HL-60 (cell line): ENCODE measurements at places on chromosomes 4 and X.

- no peak for DNase-seq
Measured at GRCh38 chrX:140710710-140711109, 1.2 kb downstream of the LINC00632 start.

GRCh38 chr4:61583696-61584095 lies 383.6 kb downstream of the ADGRL3 start:
- DNase-seq, result no peak

GRCh38 chr4:150950657-150951288 lies 64.3 kb downstream of the LRBA start:
- no peak for DNase-seq

DNA sequence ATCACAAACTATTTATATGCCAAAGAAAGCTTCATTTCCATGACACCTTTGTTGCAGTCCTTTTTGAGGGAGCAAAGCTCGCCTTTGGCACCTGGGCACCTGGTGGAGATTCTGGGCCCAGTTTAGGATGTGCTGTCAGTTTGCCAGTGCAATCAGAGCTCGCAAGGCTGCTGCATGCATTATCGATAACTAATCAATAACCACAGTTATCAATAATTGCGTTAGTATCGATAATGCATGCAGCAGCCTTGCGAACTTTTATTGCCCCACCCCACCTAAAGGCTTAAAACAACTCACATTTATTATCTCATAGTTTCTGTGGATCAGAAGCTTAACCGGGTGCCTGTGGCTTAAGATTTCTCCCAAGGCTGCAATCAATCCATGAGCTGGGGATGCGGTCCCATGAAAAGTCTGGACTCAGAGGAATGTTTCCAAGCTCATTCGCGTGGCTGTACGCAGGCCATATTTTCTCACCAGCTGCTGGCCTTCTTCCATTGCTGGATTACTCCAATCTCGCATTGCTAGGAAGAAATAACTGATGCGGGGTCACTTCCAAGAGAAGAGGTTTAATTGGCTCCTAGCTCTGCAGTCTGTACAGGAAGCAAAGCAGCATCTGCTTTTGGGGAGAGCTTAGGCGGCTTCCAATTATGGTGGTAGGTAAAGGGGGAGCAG lies 6.2 kb upstream of the AFAP1 start:
- no peak for DNase-seq

- DNase-seq, result no peak
Measured at GRCh38 chr4:153220682-153221395, 16.6 kb downstream of the TRIM2 start.

DNA sequence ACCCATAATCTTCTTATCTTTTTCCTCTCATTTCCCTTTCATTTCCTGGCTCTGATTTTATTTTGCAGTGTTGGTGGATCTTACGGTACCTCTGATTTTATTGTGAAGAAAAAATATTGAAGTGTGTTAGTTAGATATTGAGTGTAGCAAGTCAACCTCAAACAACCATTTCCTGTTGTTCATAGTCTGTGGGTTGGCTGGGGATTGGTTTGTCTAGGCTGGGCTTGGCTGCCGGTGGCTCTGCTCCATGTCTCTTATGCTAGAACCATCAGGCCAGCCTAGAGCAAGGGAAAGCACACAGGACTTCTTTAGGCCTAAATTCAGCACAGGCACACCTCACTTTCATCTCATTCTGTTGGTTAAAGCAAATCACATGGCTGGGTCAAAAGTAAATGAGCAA lies 383.1 kb upstream of the LCORL start:
- no peak for DNase-seq

GRCh38 chrX:140804292-140804691 lies 94.7 kb downstream of the LINC00632 start:
- DNase-seq, result no peak

DNA sequence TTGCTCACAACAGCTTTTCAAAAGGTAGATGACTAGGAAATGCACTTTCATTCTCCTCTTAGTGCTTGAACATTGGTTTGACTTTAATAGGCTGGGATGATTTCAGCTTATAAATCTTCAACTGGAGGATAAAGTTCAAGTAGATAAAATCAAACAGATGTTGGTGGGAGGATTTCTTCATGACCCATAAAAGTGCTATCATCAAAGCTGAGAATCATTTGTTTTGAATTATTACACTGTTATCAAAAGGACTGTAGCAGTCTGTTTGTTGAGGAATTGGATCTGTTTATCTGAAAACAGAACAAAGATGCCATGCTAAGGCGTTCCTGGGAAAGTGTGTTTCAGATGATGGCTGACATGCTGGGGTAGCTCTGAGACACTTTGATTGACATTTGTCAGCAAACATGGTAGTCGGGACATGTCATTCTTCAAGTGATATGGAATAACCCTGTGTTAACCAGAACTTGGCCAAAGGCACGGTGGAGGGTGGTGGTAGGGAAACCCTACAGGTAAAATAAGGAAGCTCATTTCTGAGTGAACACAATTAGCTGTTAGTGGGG lies 304.0 kb upstream of the PITX2 start:
- DNase-seq, result no peak

GRCh38 chr4:84366161-84366560 lies 132.9 kb downstream of the NKX6-1 start:
- no peak for DNase-seq

DNA sequence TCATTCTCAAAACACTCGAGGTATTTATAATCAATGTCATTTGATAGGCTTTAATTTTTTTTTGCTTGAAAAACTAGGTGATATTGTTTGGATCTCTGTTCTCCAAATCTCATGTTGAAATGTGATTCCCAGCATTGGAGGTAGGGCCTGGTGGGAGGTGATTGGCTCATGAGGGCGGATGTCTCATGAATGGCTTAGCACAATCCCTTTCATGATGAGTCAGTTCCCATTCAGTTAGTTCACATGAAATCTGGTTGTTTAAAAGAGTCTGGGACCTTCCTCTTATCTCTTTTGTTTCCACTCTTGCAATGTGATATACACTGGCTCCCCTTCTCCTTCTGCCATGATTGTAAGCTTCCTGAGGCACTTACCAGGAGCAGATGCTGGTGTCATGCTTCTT lies 638.7 kb downstream of the DMD start:
- no peak for DNase-seq

- no peak for DNase-seq
Measured at GRCh38 chr4:38765382-38765781, 17.4 kb downstream of the TLR10 start.

GRCh38 chr4:128649575-128650205 lies 159.8 kb upstream of the JADE1 start:
- no peak for DNase-seq

DNA sequence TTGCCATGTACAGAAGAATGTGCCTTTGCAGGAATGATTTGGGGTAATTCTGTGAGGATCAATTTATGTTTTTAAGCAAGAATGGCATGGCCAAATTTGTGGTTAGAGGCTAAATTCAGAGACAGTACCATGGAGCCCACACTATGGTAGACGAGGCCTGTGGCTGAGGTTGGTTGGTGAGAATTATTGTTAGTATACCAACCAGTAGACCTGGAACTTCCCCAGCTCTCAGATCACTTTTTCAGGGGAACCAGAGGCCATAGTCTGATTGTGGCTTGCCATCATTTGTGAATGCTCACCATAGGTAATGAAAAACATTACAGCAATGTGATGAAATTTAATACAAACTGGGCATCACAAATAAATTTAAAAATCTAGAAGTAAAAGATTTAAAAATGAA lies 56.3 kb downstream of the SHISA3 start:
- no peak for DNase-seq

DNA sequence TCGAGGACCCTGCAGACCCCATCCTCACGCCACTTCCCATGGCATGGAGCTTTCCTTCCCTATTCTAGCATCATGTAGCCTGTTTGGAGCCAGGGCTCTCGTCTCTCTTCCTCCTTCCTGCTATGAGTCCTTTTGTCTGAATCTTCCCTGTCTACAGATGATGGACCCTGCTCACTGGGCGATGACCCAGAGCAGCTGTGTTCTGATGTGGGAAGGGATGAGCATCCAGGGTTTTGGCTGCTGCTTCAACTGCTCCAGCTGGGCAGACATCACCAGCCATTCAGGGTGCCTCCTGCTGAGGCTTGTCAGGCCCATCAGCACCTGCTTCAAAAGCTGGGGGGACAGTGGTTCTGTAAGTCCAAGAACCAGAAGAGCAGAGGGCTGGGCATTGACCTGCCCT lies 3.2 kb upstream of the CCKAR start:
- DNase-seq, result no peak

- DNase-seq, result no peak
Measured at GRCh38 chrX:154136627-154137161, 7.3 kb upstream of the OPN1LW start.

GRCh38 chrX:130560544-130560943 lies 158.8 kb downstream of the RBMX2 start:
- DNase-seq, result no peak

DNA sequence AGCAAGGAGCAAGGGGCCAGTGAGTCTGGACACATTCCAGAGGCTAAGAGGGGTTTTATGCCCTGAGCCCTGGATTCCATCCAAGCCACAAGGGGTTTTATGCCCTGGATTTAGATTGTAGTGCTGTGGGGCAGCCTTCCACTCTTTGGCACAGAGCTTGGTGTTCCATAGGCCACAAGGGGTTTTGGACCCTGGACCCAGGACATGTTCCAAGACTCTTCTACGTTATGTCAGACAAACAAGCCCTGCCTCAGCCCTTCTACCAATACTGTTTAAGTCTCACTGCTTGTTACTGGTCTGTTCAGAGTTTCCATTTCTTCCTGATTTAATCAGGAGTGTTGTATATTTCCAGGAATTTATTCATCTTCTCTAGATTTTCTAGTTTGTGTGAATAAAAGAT lies 12.8 kb upstream of the SCARB2 start:
- DNase-seq, result no peak

DNA sequence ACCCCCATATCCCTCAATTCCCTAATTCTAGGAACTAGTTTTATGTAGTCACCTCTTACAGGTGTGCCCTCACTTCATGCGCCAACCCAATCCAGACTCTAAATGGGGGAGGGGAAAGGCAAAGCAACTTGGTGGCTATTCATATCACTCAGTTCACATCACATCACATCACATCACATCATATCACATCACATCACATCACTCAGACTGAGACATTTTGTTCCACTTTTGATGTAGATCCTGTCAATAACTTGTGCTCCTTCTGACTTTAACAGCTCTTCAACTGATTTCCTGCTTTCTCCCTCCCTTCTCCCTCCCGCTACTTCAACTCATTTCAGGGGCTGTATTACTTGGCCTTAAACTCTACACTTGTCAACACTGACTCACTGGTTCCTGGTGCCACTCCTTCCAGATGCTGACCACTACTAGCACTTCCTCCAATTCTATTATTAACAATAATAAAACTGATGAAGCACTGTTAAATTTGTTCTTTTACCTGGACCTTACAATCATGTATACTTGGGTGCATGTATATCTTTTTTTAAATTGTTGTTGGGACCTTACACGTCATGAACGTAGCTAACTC lies 29.1 kb upstream of the PLS3 start:
- DNase-seq, result no peak

- no peak for DNase-seq
Measured at GRCh38 chr4:152956650-152957436, 20.7 kb downstream of the FHDC1 start.

DNA sequence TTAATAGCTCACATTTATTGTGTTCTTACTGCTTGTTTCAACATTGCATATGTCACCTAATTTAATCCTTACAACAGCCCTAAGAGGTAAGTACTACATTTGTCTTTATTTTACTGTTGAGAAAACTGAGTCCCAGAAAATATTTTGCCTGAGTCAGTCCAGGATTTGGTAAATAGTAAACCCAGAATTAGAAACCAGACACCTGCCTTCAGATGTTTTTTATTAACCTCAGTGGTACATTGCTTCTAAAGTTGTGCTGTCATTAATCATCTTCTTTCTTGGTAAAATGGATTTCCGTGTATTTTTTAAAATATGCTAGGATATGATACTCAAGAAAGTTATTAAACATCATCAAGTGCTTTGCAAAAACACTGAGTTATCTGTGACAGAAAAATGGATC lies 31.4 kb downstream of the USP53 start:
- no peak for DNase-seq

GRCh38 chr4:55343887-55344286 lies 2.2 kb upstream of the SRD5A3 start:
- DNase-seq, result no peak

DNA sequence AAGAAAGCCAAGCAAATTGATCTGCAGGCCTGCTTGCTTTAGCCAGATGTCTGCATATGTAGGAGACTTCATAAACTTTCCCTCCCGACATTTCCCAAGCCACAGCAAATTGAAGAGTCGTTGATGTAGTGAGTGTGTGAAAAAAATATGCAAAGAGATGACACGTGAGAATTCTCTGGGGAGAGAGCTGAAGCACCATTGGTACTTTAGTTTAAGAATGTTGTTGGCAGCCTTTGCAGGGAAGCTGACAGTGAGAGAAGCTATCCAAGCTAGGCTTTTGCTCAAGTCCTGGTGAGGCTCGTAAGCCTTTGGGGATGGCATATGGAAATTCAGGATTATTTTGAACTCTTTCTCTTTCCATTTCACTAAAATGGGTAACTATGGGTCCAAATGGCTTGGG lies 87.5 kb downstream of the GLRA2 start:
- DNase-seq, result no peak

DNA sequence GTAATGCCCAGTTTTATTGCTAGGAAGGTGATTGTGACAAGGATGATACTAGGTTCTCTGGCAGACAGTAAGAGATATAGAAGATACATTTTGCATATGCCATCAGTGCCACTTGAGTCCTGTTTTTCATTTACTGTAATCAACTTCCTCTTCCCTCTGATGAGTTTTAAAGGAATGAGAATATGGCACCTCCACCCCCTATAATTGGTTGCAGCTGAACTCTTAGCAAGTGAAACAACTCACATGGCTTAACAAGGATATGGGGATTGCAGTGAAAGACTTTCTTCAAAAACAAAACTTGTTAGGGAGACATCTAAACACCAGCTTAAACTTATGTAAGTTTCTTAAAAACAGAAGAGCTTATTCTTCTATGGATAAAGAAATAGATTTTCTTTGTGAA lies 90.0 kb downstream of the AREG start:
- DNase-seq, result no peak

- DNase-seq, result no peak
Measured at GRCh38 chr4:7964459-7964858, 24.8 kb upstream of the AFAP1 start.

DNA sequence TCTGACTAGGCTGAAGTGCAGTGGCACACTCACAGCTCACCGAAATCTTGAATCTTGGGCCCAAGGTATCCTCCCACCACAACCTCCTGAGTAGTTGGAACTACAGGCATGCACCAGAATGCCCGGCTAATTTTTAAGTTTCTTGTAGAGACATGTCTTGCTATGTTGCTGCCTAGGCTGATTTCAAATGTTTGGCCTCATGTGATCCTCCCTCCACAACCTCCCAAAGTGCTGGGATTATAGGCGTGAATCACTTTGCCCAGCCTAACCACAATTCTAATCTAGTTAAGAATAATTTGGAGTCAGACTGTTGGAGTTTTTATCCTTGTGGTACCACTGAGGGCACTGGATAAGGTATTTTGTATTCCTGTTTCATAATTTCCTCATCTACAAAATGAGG lies 317.5 kb upstream of the AGA start:
- DNase-seq, result no peak

- DNase-seq, result no peak
Measured at GRCh38 chr4:103076747-103077347, at the start of gene SLC9B2. Gene SLC9B2, minus strand, starts transcription at chr4:103076761. Its CDS starts 9,211 bp downstream, at chr4:103067550.

- no peak for DNase-seq
Measured at GRCh38 chrX:12269484-12269883, 131.2 kb downstream of the FRMPD4 start.
